ENCODE measurements at places on chromosomes 1 and 21.

GRCh38 chr1:38818175-38818976 lies 41.2 kb downstream of the RRAGC start:
- no peak for DNase-seq

GRCh38 chr1:56094168-56094567 lies 485.2 kb downstream of the PLPP3 start:
- DNase-seq = no peak

DNA sequence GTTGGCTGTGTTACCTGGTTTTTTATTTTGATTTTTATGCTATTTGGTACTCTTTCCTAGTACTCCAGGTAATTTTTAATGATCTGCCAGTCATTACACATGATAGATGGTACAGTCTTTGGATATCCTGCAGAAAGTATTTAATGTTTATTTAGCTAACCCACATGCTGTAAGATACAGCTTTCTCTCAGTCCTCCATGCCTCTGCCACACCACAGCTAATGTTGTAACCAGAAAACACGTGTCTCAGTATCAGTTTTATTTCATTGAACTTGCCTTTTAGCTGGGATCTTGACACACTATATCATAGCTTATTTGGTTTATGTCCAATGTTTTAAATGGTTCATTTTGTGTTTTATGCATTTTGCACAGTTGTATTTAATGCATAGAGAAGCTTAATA lies 1648.4 kb downstream of the KCNT2 start:
- no peak for DNase-seq

- DNase-seq = peak; percentile 85
Measured at GRCh38 chr1:205504311-205505075, at the start of gene CDK18. Gene CDK18 (plus strand): TSS chr1:205504669. CDS start chr1:205523168, 18,499 bp downstream.

- peak; percentile 95 for DNase-seq
Measured at GRCh38 chr21:39633770-39634181, 21.0 kb downstream of the B3GALT5 start.
